ENCODE measurements at places on chromosomes 6 and 20.

DNA sequence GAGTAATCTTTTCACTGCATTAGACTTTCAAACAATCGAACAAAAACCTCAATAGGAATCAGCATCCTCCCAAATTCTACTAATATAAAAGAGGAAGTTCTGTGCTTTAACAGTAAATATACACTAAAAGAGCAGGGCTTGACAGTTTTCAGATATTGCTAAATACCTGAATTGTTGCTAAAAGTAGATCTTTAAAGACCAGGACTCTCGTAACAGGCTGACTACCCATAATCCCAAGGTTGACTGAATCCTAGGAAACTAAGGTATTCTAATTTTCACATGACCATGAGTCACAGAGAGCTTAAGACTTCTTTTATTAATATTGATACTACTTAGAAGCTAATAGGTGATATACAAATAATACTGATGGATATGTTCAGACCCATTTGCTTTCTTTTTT, 10.1 kb downstream of the CD164 start:
- DNase-seq = no peak

GRCh38 chr6:166638573-166638964, 11.5 kb upstream of the RPS6KA2 start:
- no peak for DNase-seq

DNA sequence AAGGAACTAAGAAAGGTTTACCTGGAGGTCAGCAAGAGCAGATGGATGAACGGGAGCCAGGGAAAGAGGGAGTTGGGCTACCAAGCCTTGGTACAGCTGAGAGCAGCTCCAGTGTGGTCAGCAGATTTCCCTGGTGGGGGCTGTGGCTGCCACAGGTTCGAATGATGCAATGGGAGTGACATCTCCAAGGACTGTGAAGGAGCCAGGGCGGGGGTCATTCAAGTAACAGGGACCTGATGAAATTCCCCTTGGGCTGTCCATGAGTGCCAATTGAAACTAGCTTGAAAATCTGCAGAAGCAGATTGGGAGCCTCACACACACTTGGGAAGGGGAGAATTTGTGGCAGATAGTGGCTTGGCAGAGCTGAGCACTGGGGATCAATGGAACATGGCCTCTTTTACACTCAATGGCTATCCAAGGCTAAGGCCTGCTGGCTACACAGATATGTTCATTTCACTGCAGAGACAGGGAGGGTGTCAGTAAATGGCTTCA, 247.0 kb upstream of the ECI2 start:
- no peak for DNase-seq

DNA sequence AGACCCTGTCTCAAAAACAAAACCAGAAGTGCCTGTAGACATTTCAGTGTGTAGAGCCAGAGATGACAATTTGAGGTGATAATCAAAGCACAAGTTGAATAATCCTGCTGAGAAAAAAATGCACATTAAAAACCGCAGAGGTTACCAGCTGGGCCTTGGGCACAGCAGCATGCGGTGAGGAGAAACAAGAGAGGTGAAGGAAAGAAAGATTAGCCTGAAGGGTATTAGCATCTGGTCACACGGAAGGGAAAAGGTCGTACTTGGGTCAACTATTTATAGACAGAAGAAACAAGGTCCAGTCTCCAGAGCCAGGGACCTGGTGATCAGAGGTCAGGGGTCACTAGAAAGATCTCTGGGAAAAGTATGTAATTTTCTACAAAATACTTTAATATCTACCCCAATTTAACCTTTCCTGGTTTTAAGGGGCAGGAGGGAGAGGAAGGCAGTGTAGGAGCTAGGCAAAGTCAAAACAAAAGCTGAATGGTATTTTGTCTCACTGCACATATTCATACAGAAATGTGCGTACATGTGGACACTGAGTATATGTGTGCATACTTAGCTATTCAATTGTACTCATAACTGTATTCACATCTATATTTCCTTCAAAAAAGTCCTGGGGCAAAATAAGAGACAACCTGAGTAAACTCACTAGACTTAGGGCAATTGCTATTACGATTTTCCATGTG, 10.1 kb downstream of the MAP7 start:
- no peak for DNase-seq

DNA sequence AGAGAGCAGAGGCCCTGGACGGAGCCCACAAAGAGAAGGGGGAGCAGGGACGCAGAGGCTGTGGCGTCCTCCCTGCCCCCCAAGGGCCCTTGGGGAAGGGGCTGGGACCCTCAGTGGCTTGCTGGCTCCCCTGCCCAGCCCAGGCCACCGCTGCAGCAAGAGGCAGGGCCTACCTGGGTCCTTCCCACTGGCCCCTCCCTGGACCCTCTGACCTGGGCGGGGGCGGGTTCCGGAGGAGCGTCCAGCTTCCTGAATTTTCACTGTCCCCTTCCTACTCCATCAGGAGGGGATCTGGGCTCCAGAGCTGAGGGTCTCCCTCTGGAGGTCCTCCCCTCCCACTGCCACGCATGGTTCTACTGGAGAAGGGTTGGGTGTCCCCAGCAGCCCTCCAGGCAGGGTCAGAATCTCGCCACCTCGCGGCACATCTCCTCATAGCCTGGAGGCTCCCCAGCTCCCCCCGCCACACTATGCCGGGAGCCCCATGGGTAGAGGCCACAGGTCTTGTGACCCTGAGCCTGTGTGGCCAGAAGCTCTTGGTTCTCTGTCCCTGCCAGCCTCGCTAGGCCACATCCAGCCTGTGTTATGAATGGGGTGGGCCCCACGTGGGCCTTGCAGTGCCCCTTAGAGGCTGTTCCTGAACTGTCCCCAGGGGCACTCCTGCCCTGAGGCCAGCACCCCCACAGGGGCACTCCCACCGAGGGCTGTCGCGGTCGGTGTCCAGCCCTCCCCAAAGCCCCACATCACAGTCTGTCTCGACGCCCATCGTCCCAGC, 1.0 kb upstream of the SOX18 start:
- no peak for DNase-seq

DNA sequence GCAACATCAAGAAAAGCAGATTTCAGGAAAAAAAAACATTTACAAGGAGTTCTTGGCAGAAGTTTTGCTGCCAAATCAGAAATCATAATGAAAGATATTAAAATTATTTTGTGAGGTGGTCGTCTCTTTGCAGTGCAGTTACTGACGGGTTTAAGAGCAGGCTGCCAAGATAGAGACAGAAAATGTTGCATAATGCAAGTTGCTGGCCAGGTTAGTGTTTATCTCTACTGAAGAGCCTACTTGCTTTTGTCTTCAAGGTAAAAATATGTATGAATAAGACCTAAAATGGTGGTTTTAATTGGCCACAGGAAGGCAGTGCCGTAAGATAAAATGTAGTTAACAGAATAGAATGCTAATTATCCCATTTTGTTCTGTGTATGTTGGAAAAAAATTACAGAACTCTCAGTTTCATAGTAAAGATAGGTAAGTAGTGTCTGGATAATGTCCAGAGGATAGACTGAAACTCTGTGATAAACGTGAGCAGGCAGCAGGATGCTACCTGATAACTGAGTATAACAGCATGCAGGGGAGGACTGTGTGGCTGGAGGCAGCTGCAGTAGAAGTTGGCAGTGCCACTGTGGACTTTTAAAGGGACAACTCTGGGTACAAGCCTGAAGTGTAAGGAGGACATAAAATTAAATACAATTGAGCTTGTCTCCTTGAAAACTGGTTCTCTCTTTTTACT, 13.9 kb downstream of the FOXO3 start:
- DNase-seq = no peak

- DNase-seq = no peak
These were observed 79.0 kb downstream of the TULP4 start for GRCh38 chr6:158391276-158391675.

DNA sequence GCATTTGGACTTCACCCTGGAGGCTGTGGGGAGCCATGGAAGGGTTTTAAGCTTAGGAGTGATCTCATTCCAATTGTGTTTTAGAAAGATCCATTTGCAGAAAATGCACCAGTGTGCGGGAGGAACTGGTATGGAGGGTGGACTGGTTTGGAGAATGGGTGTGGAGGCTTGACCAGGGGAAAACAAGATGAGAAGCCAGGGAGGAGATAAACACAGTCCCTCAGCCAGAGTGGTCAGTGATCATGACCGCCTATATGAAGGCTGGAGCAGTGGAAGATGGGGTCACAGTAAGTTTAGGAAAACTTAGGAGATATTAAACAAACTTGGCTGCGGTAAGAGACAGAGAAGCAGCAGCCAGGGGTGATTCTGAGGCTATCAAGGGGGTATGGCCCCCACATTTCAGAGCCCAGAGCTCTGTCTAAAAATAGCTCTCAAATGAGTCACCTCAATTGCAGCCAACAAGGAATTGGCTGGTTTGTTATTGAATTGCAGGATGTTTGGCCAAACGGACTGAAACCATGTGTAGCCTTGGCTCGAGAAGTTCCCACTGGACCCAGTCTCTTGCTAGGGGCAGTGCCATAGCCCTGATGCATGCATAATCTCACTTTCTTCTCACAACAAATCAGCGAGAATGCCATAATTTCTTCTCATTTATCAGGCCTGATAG, 159.9 kb upstream of the TOP1 start:
- no peak for DNase-seq

- no peak for DNase-seq
These were observed 42.3 kb downstream of the HIVEP2 start for GRCh38 chr6:142902636-142903053.

DNA sequence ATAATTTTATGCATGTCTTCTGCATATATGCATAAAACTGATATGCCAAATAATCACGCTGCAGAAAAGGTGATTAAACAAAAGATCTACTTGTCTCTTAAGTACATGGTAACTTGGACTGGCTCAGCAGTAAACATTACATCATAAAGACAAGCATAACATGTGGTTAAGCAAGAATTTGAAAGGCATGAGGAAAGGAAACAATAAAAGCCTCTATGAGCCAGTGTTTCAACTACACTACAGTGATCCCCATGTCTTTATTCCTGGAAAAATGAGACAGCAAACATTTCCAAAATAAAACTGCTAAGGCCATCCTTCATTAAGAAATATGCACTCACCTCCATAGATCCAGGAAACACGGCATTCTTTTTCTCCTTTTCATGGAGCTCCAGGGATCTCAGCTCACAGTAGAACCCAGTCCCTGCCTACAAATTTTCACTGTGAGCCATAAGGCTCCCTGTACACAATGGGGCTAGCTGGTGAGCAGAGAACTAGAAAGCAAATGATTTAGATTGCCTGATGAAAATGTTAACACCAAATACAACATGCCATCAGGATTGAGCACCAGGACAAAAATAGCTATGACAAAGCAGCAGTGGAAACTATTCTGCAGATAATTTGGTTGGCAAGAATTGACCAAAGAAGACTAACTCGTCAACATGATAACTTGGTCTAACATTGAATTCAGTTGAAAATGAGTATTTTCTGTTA, 156.1 kb downstream of the COL21A1 start:
- no peak for DNase-seq

Measured in esophagus squamous epithelium (tissue), 5 donors.